ENCODE measurements at places on chromosomes 2 and 18.

DNA sequence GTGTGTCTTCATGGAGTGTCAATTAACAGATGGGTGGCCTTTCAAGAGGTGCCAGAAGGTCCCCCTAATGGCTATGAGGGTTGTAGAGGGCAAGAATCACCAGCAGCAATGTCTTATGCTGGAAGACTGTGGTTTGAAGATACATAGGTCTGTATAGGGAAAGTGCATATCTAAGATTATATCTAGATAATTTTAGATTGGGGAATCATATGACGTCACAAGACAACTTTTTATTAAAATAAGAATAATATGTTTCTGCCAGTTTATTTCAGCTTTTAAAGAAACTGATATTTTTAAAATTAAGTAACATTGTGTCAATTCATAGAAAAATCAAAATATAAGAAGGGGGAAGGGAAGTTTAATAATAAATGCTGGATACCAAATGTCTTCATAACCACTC, 162.3 kb downstream of the TTN start:
- no peak for DNase-seq

- DNase-seq, result no peak
Observed at GRCh38 chr2:189178054-189178453, 1.5 kb downstream of the COL5A2 start.

GRCh38 chr2:236216711-236217110, 47.5 kb downstream of the ASB18 start:
- no peak for DNase-seq

GRCh38 chr2:10665833-10666232, 23.9 kb downstream of the NOL10 start:
- no peak for DNase-seq

GRCh38 chr18:62437235-62438017, 85.4 kb upstream of the ZCCHC2 start:
- DNase-seq, result peak; percentile 39

DNA sequence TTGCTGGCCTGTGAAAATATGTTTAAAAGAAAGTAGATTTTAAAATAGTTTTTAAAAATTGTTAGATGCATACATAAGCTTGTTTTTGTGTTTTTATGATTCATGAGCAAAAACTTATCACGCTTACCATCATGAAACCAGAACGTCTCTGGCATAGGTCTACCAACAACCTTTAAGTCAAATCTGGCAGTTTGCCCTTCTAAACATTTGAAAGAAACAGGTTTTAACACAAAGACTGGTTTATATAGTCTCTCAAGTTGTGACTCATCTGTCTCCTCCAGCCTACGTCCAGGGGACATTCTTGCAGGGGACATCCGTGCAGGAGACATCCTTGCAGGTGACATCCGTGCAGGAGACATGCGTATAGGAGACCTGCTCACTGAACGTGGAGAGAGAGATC, 29.6 kb downstream of the TTN start:
- no peak for DNase-seq

- no peak for DNase-seq
Observed at GRCh38 chr2:161161074-161161706, 962 bp downstream of the TANK start.

- no peak for DNase-seq
Observed at GRCh38 chr2:25566094-25566493, 107.3 kb downstream of the DTNB start.

GRCh38 chr2:43128559-43128955, 97.8 kb downstream of the ZFP36L2 start:
- no peak for DNase-seq

GRCh38 chr2:159797543-159798375, at the start of gene CD302:
Gene CD302, minus strand, starts transcription at chr2:159798208. Its CDS starts 10 bp downstream, at chr2:159798198.
- peak; percentile 87 for DNase-seq

DNA sequence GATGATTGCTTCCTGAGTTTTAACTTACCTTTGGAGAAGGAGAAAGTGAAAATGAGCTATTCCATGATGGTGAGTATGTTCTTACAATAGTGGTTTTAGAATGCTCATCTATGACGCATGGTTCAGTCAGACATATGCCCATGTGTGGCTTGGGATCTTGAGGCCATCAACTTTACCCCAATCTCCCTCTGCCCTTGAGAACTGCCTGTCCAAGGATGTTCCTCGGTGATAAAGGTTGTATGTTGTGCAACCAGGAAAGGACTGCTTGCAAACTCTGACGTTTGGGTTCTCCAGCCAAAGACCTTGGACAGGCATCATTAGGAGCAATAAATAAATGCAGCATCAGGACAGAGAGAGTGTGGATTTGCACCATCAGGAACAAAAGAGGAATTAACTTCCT, 165.0 kb downstream of the ZEB2 start:
- DNase-seq, result no peak

DNA sequence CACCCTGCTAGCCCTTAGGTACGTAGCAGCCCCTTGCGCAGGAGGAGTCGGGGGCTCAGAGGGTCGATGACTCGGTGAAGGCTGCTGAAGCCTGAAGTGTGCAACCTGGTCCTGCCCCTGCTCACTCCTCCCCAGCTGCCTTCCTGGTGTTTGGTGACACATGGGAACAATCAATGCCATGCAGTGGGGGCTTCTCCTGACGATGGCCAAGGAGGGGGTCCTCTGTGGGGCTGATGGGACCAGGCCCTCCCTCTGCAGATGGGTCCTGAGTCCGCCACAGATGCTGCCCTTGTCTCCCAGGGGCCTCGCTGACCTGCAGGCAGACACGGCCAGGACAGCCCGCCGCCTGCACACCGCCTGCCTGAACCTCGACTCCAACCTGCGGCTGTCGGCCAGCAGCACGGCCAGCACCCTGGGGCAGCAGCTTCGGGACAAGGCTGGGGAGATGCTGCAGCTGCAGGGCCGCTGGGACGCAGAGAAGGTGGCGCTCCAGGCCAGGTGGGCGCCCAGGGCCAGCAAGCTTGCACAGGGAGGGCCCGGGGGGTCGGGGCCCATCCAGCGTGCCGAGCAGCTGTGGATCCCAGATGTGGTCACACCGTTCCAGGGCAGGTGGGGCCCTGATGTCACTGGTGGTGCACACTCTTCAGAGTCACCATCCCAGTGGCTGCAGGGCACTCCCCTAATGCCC, 24.6 kb downstream of the CROCC2 start:
- DNase-seq, result peak; percentile 29

GRCh38 chr2:181158427-181158826, 178.0 kb downstream of the UBE2E3 start:
- DNase-seq, result no peak

DNA sequence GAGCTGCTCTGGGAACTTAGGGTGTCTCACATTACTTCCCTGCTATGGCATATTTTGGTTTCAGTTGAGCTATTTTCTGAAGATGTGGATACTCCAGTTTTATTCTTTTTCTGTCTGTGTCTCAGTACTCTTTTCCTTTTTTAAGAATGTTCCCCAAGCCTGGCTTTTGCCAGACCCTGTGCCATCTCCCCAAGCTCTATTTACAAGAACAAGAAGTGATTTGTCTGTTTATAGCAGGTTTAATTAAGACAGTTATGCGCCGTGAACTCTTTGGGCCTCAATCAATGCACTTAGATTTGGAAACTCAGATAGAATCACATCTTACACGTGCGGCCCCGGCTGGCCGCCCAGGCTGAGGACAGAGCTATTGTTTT, 8.9 kb upstream of the SATB2 start:
- no peak for DNase-seq

DNA sequence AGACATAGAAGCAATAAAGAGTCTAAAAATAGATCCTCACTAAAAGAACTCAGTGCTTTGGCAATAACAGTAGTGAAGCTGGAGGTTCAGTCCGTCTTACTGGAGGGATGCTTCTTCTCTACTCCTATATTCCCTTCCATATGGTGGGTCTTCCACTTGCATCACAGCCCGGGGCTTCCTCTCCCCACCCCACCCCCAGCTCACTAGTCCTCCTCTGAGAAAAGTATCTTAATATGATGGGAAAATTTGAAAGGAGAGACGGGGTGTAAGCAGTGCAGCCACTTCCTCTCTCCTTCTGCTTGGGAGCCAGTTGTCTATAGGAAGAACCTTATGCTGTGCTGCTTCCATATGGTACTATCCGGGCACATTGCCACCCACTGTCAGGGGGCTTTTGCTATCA, 57.2 kb upstream of the SPOPL start:
- no peak for DNase-seq

GRCh38 chr2:78355967-78356366, 669.5 kb upstream of the REG3G start:
- DNase-seq, result no peak

- DNase-seq, result no peak
Observed at GRCh38 chr2:145091967-145092366, 572.0 kb upstream of the ZEB2 start.

DNA sequence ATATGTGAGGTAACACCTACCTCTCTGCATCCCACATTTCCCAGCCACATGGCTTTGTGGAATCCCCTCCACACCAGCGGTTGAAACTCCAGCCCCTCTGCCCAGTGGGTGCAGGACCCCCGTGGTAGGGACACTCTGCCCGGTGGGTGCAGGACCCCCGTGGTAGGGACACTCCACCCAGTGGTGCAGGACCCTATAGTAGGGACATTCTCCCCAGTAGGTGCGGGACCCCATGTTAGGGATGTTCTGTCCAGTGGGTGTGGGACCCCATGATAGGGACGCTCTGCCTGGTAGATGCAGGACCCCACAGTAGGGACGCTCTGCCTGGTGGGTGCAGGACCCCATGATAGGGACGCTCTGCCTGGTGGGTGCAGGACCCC, 11.5 kb downstream of the COPS9 start:
- no peak for DNase-seq

- no peak for DNase-seq
Observed at GRCh38 chr2:30684996-30685395, 122.2 kb downstream of the CAPN13 start.

DNA sequence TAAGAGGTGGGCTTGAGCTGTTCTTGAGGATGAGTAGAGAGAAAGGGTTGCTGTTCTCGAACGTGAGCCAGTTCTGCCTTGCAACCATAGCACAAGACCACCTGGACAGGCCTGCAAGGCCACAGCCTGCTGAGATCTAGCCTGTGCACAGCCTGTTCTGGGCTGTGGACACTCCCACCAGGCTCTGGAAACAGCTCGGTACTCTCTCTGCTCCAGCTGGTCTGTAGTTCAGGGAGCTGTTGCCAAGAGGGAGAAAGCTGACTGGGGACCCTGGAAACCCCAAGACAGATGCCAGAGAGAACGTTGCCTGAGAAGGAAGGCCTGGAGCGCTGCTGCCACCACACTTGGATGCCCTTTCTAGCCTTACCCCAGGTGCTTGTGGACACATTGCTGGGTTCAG, 69.8 kb downstream of the CTIF start:
- DNase-seq, result no peak

- DNase-seq, result peak; percentile 71
Observed at GRCh38 chr2:164826293-164827243, 15.1 kb downstream of the COBLL1 start.

GRCh38 chr2:127429291-127429690, 11.1 kb downstream of the PROC start:
- DNase-seq, result no peak

DNA sequence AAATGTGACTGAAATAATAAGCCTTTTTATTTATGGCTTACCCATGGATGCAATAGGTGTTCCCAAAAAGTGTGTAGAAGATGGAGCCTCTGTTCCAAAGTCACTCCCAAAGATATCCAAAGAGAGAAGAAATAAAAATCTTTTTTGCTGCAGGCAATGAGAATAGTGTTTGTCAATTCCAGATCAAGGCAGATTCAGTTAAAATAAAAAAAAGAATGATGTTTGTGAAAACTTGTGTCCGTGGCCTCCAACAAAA, 43.9 kb downstream of the COMMD1 start:
- no peak for DNase-seq

GRCh38 chr2:105890856-105891255, 146.1 kb downstream of the NCK2 start:
- DNase-seq, result no peak

DNA sequence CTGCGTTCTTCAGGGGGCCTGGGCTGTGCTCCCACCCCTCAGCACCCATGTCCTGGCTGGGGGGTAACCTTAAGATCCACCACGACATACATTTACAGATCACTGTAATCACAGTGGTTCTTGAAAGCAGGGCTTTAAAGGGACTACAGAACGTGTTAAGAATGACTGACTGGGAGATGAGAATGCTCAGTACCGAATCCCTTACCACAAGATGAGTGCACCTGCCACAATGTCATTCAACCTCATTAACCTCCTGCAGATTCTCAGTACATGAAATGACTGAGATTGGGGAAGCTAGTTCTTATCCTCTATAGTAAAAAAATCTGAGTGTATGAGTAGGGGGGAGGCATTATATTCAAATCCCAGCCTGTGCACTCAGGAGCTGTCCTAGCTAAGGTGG, 10.5 kb upstream of the PIEZO2 start:
- DNase-seq, result no peak

DNA sequence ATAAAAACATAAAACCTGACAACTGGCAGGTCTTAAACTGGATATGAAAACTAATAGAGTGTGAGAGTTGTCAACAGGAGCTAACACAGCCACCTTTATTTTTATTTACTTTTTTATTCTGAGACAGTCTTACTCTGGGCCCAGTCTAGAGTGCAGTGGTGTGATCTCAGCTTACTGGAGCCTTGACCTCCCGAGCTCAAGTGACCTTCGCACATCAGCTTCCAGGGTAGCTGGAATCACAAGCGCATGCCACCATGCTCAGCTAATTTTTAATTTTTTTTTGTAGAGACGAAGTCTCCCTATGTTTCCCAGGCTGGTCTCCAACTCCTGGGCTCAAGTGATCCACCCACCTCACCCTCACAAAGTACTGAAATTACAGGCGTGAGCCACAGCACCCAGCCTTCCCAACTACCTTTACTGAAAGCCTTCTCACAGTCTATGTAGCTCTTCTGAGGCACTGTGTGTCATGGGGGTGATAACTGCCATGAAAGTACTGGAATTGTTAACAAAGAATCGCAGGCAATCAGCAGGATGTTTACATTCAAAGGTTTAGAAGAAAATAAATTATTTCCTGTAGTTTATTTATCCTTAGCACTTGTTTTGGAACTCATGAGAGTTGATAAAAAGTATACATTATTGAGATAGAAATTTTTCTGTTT, 24.3 kb downstream of the GDF7 start:
- DNase-seq, result no peak

DNA sequence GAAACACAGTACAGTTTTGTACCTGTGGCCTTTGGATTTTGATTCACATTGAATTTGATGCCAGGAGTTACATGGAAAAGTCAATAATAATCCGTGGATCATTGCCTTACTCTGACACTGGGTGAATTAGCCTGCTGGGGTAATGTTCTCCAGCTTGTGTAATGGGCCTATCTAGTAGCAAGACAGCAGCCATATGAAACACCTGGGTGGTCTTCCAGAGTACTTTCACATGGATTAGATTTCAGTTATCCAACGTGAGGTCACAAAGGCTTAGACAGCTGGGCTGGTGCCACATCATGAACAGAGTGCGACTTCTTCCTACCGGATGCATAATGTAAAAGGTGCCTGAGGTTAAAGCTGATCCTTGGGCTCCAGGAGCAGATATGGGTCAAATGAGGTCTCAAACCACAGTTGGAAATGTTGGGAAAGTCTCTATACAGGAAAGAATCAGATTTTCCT, 486.8 kb downstream of the PARD3B start:
- DNase-seq, result no peak

- peak; percentile 50 for DNase-seq
Observed at GRCh38 chr2:9008951-9009664, 5.6 kb upstream of the MBOAT2 start.

GRCh38 chr2:132734961-132735360, 65.0 kb upstream of the LYPD1 start:
- no peak for DNase-seq

GRCh38 chr2:176123411-176124109, 1.0 kb downstream of the HOXD9 start:
- no peak for DNase-seq

- DNase-seq, result no peak
Observed at GRCh38 chr2:36389091-36389564, 33.5 kb downstream of the CRIM1 start.
